ENCODE measurements at places on chromosomes 5 and 9. TPM values are rescaled to one million over a fixed set of nuclear protein-coding genes. Genes with fewer than 3 reads are reported as not detected.

DNA sequence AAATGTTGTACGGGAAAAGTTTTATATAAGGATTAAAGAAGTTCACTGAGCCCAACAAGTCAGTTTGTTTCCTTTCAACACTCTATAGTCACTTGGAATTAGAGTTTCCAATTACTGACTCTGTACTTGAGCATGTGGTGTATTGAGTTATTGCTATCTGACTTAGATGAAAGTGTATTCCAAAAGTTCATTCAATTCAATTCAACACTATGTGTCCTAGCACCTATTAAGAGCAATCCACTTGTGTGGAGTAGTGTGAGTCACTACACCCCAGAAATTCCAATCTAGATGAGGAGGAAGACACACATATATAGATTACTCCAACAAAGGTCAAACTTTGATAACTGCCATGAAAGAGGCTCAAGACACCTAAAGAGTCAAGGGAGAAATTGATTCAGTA is 98.2 kb upstream of the SLCO6A1 start:
- H3K4me1 ChIP-seq: no peaks in the 10 kb centered on the region
- no peaks in the 10 kb centered on the region for H3K27me3 ChIP-seq
- DNase-seq: no peak
- no peak overlapping the region for H3K4me3 ChIP-seq
- H3K27ac ChIP-seq: no peak overlapping the region
- no peaks in the 10 kb centered on the region for H3K36me3 ChIP-seq

DNA sequence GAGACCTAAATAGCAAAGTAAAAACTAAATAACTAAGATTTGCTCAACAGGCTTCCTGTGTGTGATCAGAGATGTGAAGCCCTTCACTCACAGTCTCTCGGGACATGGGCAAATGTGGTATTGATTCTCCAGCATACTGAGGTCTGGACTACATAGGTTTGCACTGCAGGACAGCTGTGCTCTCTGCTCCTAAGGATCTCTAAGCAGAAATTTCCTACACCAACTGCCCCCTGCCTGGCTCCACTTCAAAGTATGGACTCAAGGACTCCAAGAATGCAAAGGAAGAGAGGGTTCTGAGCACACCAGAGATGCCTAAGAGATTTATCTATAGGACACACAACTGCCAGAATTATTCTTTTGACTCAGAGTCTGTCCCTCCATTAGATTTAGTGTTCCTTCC is 487.2 kb downstream of the SEMA5A start:
- no peak overlapping the region for H3K27ac ChIP-seq
- no peak overlapping the region for H3K4me3 ChIP-seq
- H3K27me3 ChIP-seq: no peaks in the 10 kb centered on the region
- no peak for DNase-seq
- no peaks in the 10 kb centered on the region for H3K4me1 ChIP-seq

DIRAS2 gene
- total RNA-seq: 1.7 TPM

DNA sequence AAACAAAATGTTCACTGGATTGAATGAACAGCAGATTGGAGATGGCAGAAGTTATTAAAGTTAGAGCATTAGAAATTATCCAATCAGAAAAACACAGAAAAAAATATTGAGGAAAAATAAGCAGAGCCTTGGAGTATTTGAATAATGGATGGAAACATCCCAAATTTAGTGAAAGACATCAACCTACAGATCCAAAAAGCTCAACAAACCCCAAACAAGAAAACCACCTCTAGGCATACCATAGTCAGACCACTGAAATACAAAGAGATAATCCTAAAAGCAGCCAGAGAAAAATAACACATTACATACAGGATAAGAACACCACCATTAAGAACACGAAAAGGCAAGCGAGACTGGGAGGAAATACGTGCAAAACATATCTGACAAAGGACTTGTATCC is 5.2 kb downstream of the INIP start:
- peaks cover 12% of the 10 kb centered on the region for H3K36me3 ChIP-seq
- DNase-seq: no peak
- no peak overlapping the region for H3K27ac ChIP-seq
- H3K4me3 ChIP-seq: no peak overlapping the region

LRRC26 gene
- 0.52 TPM for total RNA-seq

DNA sequence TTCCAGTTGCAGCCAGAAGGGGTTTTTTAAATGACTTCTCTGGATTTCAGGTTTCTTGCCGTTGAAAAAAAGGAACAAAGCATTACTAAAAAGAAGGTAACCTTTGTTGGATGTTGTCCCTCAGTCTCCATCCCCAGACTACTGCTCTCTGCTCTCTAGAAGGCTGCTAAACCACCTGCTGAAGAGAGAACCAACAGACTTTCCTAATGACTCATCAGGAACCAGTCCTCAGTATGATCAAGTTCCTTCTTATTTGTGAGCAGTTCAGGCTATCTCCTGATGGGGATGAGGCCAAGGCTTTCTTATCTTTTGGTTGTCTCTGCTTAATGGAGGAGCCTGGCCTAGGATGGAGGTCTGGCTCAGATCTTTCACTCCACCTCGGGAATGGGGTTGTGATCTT is 4.1 kb downstream of the KIF4B start:
- H3K36me3 ChIP-seq: no peaks in the 10 kb centered on the region
- H3K4me1 ChIP-seq: no peaks in the 10 kb centered on the region
- no peak overlapping the region for H3K4me3 ChIP-seq
- peaks cover 68% of the 10 kb centered on the region for H3K27me3 ChIP-seq

HSPB3 gene
- not detected for total RNA-seq

DNA sequence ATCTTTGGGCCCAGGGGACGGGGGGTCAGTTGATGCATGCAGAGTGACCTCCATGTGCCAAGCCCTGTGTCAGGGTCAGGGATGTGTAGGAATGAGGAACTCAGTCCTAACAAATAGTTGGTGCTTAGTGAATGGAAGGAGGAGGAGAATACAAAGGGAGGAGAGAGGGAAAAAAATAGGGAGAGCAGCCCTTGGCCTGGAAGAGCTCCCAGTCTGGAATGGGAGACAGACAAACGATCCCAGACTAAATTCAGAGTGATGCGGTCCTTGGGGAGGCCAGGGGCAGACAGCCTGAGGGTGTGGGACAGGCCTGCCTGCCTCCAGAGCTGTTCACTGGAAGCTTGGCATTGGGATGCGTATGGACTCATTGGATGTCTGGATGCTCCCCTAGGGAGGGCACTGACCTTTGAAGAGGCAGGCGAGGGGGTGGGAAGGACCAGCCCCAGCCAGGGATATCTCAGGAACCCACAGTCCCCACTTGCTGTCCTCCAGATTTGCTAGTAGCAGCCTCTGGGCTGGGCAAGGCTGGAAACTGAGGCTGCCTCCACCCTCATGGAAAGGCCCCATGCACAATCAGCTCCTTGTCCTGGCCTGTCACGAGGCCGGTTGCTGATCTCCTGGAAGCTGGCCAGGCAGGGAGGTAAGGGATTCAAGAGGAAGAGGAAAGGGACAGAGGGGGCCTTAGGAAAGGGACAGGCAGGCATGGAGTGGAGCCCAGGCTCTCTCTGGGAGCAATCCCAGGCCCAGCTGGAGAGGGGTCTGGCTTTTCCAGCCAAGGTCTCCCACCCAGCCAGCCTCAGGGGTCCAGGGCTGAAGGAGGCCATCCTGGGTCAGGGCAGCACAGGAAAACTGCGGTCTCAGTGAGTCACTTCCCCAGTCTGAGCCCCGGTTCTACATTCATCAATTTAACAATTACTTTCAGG is 69.0 kb upstream of the GGTA1 start:
- H3K36me3 ChIP-seq: no peaks in the 10 kb centered on the region
- peaks cover 8% of the 10 kb centered on the region for H3K27me3 ChIP-seq
- H3K27ac ChIP-seq: peak overlapping the region; percentile 60
- H3K4me1 ChIP-seq: peaks cover 42% of the 10 kb centered on the region
- H3K4me3 ChIP-seq: no peak overlapping the region
- DNase-seq: peak; percentile 52

DNA sequence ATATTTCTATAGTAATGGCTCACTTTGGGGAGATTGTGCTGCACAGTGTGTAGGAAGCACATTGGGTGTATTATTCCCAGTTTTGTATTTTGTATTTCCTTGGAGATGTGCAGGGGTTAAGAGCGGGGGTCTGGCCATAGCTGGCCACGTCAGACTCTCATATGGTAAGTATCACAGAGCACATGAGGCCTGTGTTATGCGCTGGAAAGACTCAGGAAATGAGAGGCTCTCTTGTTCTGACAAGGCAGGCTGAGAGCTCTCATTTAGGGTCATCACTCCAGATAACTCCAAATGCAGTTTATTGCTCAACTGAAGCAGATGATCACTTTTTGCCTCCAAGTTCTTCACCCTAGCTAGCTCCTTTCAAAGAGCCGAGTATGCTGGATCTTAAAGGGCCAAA is 205.7 kb downstream of the NTRK2 start:
- no peaks in the 10 kb centered on the region for H3K4me1 ChIP-seq
- no peak overlapping the region for H3K27ac ChIP-seq
- no peaks in the 10 kb centered on the region for H3K36me3 ChIP-seq
- no peak for DNase-seq
- no peak overlapping the region for H3K4me3 ChIP-seq

KIF4B gene
- not detected for total RNA-seq

Data from Calu3 (cell line).